Muscle of back (tissue), 13 donors: ENCODE measurements at places on chromosomes 7 and 10. TPM values are rescaled to one million over a fixed set of nuclear protein-coding genes. Genes with fewer than 3 reads are reported as not detected.

DNA sequence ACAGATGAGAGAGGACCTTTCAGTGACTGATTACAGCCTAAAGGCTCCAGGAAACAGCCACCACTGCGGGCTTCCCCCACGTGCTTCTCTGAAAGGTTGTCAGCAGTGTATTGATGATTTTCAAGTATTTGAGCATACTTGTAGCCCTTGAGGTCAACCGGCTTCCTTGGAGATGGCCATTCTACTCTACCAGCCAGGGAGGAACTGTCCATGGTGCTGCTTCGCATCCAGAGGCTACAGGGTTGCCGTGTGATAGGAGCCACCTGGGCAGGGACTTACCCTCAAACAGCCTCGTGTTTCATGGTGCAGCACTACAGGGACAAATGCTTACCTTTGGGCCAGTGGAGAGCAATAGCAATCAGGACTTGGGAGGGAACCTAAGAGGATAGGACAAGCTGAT, 179.5 kb downstream of the DPP6 start:
- DNase-seq: peak; percentile 4

The PNLIPRP3 gene
- polyA plus RNA-seq: not detected

DNA sequence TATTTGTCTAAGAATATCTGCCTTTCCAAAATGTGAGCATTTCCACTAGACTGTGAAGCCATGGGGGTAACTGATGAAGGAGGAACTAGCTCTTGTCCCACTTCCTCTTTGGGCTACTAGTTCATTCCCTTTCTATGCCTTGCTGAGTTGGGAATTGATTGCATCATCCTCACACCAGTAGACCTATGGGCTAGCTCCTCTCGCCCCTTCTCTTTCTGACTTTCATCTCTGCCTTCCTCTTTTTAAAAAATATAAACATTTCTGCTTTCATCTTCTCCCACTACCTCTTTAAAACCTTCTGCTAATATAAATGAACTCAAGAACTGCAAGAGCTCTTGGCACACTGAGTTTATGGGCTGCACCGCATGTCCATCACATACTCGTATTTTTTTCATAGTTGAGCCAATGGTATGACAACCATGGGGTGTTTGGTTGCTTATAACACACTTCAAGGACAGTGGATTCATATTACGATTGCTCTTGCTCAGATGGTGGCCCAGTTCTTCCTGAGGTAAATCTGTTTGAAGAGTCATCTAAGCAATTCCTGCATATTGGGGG, 182.0 kb downstream of the REEP3 start:
- DNase-seq: peak; percentile 26

- DNase-seq: no peak
These were observed 94.2 kb downstream of the MTPAP start for GRCh38 chr10:30254926-30255325.

The TUBAL3 gene
- polyA plus RNA-seq: 0.21 TPM

GRCh38 chr10:84415539-84416244, 87.3 kb downstream of the CCSER2 start:
- no peak for DNase-seq

DNA sequence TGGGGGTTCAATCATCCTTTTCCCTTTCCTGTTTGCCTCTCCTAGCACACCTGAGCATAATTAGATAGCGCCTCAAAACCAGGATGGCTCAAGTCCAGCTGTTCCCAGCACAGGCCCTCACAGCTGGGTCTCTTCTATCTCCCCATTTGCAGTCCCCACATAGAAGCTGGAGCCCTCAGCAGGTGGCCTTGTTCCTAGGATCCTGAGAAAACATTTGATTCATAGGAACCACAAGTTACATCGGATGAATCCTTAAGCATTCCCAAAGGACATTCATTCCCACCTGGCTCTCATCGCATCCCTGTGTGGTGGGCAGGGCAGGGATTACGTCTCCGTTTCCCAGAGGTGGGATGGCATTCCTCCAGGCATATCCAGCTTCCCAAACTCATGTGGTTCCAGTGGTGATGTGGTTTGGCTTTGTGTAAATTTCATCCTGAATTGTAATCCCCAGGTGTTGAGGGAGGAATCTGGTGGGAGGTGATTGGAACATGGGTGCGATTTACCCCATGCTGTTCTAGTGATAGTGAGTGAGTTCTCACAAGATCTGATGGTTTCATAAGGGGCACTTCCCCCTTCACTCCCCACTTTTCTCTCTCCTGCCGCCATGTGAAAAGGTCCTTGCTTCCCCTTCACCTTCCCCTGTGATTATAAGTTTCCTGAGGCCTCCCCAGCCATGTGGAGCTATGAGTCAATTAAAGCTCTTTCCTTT, 49.8 kb upstream of the LEP start:
- DNase-seq: no peak

GRCh38 chr7:2212906-2213305, 19.8 kb downstream of the MAD1L1 start:
- DNase-seq: no peak

- no peak for DNase-seq
These were observed 40.4 kb downstream of the PROSER2 start for GRCh38 chr10:11863353-11864109.

GRCh38 chr10:109037978-109038377, 885.3 kb downstream of the XPNPEP1 start:
- DNase-seq: no peak

GRCh38 chr10:90675621-90676020, 182.2 kb downstream of the HTR7 start:
- DNase-seq: no peak

DNA sequence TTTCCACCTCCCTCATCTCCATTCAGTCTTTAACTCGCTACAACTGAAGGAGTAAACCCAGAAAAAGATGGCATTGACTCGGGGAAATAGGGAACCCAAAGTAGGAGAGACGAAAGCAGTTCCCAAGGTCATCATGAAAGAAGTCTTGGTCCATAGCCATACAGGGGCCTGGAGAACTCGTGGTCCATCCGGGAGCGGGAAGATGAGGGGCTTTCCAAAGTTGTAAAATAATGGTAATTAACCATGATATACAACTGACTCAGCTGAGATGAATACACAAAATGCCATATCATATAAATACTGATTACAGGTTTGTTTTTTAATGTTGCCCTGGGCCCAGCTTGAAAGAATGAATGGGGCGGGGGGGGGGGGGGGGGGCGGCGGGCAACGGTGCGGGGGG, 32.3 kb downstream of the RBM17 start:
- DNase-seq: no peak

GRCh38 chr7:128267595-128267924, 26.5 kb downstream of the LEP start:
- no peak for DNase-seq

- no peak for DNase-seq
These were observed 218.9 kb upstream of the KMT2E start for GRCh38 chr7:104795086-104795485.
